Motor neuron (in vitro differentiated cells): ENCODE measurements at places on chromosomes 16 and 17. TPM values are rescaled to one million over a fixed set of nuclear protein-coding genes. Genes with fewer than 3 reads are reported as not detected.

HYDIN gene
- 1.6 and 3.9 TPM in 2 replicates for total RNA-seq

SHISA6 gene
- 22.0 and 24.8 TPM in 2 replicates for total RNA-seq

DNA sequence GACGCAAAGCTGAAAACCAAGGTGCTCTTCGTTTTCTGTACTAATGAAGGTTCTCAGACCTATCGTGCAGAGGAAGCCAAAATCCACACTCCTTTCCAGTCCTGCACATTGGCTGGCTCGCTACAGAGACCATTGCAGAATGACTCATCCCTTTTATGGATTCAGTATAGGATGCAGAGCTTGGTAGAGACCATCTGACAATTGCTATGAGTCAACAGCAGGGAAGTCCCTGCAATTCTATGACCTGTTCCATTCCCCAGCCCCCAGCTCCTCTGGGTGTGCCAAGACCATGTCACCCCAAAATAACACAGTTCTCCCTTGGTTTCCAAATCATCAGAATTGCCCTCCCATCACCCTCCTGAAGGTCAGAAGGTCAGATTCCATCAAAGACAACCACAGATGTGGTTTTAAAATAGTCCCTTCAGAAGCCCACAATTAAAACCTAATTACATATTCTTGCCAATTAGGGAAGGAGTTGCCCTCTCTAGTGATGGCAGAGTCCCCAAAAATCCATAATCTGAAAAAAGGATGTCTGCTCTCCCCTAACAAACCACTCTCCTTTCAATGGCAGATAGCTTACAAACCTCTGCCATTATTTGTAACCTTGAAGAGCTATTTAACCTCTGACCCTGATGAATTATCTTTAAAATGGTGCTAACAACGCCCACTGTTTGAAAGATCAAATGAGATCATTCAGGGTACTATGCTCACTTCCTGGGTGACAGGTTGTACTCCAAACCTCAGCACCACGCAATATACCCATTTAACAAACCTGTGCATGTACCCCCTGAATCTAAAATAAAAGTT is 108.2 kb upstream of the RBBP6 start:
- peak; percentile 99 for ATAC-seq

DNA sequence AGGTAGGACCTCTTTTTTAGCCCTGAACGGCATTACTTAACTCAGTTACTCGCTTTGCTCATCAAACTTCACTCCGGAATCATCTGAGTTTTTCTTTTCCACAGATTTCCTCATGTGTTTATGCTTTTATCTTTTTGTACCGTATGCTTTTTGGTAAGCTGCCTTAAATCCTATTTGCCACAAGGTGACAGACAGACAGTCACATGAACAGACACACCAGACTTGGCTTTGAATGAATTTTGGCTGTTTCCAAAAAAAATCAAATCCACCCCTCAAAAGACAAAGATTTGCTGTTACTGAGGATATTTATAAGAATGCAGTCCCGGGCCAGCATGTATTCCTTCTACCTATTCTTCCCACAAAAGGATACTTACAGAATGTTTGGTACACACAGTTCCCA is 10.9 kb downstream of the GAS7 start:
- ATAC-seq, result no peak

GRCh38 chr17:66775881-66776400 is 59.0 kb upstream of the CACNG5 start:
- peak; percentile 23 for ATAC-seq

GRCh38 chr16:67170168-67170948 is at the start of gene NOL3:
Gene NOL3, plus strand, starts transcription at chr16:67170538.
- ATAC-seq, result peak; percentile 76

- no peak for ATAC-seq
Observed at GRCh38 chr17:21272881-21273792, 11.4 kb upstream of the MAP2K3 start.

DPEP3 gene
- not detected in 2 replicates for total RNA-seq

- no peak for ATAC-seq
Observed at GRCh38 chr17:57002904-57003303, 25.0 kb downstream of the SCPEP1 start.

GRCh38 chr17:50129728-50130558 is at the start of gene SAMD14:
Gene SAMD14, minus strand, starts transcription at chr17:50130160. Its CDS starts 5,201 bp downstream, at chr17:50124959.
- ATAC-seq, result peak; percentile 78

DNA sequence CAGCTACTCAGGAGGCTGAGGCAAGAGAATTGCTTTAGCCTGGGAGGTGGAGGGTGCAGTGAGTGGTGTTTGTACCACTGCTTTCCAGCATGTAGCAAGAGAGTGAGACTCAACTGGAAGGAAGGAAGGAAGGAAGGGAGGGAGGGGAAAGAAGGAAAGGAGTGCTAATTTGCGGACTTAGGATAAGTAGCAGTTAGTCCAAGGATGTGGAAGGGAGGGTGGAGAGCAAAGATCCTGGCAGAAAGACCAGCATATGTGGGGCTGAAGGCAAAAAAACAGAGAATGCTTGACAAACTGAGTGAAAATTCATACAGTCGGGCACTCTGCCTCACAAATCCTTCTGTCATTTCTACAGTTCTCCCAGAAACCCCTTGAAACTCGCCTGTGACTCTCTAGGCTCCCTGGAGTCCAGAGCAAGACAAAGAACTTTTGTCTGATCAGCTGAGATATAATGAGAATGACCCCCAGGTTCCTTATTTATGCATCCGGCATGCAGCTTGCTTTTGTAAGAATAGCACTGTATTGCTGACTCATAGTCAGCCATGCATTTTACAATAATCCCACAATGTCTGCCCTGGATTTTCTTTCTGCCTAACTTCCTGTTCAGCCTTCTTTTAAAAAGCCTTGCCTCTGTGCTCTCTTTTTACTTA is 31.5 kb downstream of the CDK5RAP3 start:
- ATAC-seq, result peak; percentile 68

FBXW10 gene
- 0.19 and 0.35 TPM in 2 replicates for total RNA-seq

- ATAC-seq, result no peak
Observed at GRCh38 chr17:74234486-74234885, 21.1 kb downstream of the TTYH2 start.

ITGB3 gene
- total RNA-seq, result 0.49 and 0.62 TPM in 2 replicates

GRCh38 chr16:3706253-3707012 is 10.9 kb downstream of the TRAP1 start:
- no peak for ATAC-seq

DNA sequence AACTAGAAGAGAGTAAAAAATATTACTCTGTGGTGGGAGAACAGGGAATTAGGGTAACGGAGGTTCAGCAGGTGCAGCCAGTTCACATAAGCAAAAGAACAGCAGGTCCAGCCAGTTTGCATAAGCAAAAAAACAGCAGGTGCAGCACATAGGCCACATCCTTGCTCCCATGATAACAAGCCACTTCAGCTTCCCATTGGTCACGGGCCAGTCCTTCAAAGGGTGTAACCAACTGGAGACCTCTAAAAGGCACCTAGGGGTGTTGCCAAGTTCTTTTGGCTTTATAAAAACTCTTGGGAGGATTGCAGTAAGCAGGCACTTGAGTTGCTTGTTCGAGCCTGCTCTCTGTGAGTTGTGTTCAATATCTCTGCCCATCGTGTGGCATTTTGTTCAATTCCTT is 488.1 kb downstream of the XYLT1 start:
- ATAC-seq, result no peak

- ATAC-seq, result no peak
Observed at GRCh38 chr17:4248504-4249277, 15.1 kb downstream of the ANKFY1 start.

FKBP10 gene
- 79.0 and 81.5 TPM in 2 replicates for total RNA-seq

GRCh38 chr17:76150712-76151622 is 9.9 kb upstream of the FOXJ1 start:
- ATAC-seq, result no peak

DNA sequence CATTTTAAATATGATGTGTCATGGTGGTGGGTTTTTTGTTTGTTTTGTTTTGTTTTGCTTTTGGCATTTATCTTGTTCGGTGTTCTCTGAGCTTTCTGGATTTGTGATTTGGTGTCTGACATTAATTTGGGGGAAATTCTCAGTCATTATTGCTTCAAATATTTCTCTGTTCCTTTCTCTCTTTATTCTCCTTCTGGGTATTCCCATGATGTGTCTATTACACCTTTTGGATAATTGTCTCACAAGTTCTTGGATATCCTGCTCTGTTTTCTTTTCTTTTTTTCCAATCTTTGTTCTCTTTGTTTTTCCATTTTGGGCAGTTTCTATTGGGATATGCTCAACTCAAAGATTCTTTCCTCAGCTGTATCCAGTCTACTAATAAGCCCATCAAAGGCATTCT is 88.5 kb downstream of the MARCHF10 start:
- no peak for ATAC-seq

FNDC8 gene
- total RNA-seq, result not detected in 2 replicates
